Astrocyte of the cerebellum (primary cell): ENCODE measurements at places on chromosomes 11 and 22.

- DNase-seq, result no peak
Measured at GRCh38 chr11:19947537-19948114, 212.6 kb downstream of the DBX1 start.

DNA sequence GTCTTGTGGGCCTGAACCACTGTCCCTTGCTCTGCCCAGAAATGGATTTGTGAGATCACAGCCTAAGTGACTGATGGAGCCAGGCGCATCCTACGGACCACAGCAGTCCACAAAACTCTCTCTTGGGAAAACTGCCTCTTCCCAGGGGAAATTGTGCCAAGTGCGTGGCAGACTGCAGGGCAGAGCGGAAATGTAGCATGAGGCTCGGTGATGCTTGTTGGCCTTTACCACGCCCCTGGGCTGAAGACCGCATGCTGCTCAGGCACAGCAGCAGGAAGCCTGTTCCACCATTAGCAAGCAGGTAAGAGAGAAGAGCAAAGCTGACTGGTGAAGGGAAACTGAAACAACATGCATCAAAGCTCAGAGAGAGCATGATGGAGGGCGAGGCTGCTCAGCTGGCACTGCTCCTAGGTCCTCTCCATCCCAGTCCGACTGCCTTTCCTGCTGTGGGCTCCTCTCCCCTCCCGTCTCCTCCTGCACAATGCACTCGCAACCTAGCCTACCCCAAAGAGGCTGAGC, 26.5 kb upstream of the SCARF2 start:
- no peak for DNase-seq

DNA sequence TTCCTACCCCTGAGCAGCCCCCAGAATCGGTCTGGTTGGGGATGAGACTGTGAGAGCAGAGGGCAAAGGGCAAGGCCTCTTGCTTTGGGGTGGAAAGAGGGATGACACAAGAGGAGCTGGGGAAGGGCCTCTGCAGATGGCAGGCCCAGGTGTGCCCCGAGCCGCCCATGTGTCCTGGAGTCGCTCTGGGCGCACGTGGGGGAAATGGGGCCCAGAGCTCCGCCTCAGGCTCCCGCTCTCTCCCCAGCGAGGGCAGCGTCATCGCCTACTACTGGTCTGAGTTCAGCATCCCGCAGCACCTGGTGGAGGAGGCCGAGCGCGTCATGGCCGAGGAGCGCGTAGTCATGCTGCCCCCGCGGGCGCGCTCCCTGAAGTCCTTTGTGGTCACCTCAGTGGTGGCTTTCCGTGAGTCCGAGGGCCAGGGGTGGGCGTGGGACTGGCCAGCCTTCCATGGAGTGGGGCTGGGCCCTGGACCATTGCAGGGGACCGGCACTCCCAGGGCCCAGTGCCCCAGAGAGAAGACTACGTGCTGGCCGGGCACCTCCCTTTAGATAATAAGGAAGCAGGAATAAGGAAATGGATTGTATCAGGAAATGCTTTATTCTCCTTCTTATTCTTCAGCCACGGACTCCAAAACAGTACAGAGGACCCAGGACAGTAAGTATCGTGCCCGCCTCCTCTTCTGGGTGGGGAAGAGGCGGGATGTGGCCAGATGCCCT, 30.1 kb downstream of the ST14 start:
- DNase-seq, result no peak

GRCh38 chr11:23884341-23884740, 612.5 kb upstream of the LUZP2 start:
- DNase-seq, result no peak

DNA sequence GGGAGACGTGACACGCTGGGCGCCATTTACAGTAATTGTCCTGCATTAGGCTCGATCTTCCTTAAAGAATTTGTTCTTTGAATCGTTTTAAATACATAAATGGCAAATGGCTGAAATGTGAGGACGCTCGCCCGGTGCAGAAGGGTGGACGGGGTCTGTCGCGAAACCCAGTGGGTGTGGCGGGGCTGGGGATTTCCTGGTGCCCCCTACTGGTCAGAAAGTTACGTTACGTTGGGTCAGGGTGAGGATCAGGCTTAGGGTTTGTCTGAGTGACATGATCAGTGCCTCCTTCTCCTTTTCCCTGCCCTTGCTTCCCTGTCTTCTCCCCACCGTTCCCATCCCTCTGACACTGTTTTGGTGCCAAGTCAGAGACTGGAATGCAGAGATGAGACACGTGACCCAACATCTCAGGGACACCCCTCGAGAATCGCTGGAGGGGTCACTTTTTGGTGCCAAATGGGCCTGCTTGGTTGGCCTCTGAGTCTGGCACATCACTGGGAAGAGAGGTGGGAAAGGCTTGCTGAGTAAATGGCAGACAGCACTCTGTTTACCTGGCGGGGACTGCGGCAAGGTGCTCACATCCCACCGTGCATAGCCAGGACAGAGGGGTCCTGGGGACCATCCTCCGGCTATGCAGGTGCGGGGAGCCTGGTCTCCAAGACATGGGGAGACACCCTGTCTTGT, 1107.6 kb downstream of the BRD1 start:
- DNase-seq, result no peak

DNA sequence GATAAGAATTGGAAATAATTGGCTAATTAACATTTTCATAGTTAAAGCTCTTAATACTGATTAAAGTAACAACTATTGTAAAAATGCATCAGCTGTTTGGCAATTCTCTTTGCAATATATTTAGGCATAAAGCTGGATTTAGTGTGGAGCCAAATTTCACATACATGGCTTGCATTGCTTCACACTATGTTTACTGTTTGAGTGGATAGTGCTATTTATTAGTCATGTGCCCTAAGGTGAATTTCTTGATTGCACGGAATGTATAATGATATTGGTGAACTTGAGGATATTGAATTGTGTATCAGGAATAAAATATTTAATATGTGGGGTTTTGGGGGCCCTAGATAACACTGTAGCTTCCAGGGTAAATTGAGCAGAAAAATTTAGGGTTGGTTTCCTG, 100.9 kb downstream of the AASDHPPT start:
- DNase-seq, result no peak

- DNase-seq, result no peak
Measured at GRCh38 chr11:83477772-83478171, 191.6 kb upstream of the CCDC90B start.

DNA sequence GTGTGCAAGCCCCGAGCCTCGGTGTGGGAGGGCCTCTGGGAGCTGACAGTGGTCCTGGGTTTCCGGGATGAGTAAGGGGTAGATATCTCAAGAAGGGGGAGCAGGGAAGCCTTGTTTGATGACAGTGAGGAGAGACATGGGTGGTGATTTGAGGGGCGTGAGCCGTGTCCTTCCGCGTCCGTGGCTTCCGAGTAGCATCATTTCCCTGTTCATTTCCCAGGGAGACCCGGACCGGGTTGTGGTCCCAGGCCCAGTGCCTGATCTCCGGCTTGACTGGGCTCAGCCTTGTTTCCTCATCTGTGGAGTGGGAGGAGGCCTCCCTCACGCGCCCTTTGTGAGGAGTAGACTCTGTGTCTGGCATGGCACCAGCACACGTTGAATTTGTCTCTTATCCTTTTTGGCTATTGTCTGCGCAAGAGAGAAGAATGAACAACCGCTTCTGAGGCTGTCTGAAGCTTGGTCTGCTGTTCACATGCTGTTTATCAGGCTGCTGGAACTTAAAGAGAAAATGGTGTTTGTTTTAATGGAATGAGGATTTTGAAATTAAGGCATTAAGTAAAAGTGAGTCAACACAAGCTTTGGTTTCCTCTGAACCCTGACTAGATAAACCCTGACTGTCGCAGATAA, 348.5 kb downstream of the TBC1D22A start:
- DNase-seq, result no peak

DNA sequence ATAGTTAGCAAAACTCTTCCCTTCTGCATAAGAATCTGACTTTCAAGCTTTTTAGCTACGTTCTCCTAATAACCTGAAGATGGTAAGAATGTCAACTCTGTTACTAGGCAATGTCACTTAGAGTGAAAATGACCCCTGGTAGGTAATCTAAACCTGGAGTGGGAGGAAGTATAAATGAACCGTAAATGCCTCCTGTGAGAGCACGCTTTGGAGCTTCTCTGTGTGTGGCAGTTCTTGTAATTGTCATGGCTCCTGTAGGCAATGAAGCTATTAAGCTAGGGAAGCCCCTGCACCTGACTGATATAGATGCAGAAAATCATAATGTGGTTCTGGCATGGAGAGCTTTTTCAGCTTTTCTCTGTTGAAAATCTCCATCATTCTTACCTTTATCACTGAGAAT, 29.4 kb downstream of the CALCA start:
- no peak for DNase-seq

GRCh38 chr11:61150706-61151544, 10.3 kb downstream of the VPS37C start:
- DNase-seq, result no peak

- DNase-seq, result no peak
Measured at GRCh38 chr22:39266398-39267030, 21.7 kb upstream of the PDGFB start.

- DNase-seq, result no peak
Measured at GRCh38 chr11:108472681-108473080, 5.4 kb upstream of the C11orf65 start.

DNA sequence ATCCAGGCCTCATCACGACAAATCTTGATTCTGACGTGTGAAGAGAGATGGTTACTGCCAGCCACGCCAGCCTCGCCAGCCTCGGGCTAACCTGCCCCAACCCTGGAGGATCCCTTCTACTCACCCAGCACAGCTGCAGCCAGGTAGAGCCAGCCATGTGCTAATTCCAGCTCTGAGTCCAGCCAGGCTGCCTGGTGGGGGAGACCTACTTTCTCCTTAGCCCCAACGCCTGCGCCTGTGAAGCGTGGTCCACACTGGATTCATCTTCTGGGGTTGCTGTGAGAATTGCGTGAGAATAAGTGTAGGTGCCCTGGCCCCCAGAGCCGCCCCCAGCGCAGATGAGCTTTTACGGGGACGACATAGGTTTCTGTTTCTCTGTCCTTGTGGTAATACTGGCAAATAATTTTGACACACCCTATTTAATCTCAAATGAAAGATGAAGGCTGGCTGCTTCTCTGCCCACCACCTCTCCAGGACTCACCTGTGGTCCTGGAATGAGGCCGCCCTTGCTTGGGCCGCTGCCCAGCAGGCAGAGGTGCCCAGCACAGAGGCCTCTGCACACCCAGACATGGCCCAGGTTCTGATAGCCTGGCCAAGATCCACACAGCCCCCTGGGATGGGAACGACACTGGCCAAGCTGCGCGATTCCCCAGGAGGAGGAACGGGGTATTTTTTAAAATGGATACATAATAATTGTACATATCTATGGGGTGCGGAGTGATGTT, 528.4 kb downstream of the TBC1D22A start:
- no peak for DNase-seq

- no peak for DNase-seq
Measured at GRCh38 chr11:15145151-15145550, 30.4 kb downstream of the INSC start.

GRCh38 chr11:107669191-107669740, 42.6 kb downstream of the SLN start:
- DNase-seq, result peak; percentile 16

GRCh38 chr11:75954039-75954438, 139.0 kb downstream of the UVRAG start:
- DNase-seq, result no peak

DNA sequence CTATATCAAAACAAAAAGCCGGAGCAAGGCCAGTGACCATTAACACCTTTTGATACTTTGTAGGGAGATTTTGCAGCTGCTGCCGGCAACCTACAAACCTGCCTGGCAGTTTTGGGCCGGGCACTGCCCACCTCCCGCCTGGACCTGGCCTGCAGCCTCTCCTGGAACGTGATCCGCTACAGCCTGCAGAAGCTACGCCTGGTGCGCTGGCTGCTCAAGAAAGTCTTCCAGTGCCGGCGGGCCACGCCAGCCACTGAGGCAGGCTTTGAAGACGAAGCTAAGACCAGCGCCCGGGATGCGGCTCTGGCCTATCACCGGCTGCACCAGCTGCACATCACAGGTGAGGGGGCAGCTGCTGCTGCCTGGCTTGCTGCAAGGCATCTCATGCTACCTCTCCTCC, 34.2 kb downstream of the SHISA8 start:
- no peak for DNase-seq

GRCh38 chr11:17498058-17498457, 21.4 kb upstream of the ABCC8 start:
- DNase-seq, result no peak

- DNase-seq, result no peak
Measured at GRCh38 chr11:60931917-60932316, 7.7 kb downstream of the TMEM132A start.

- no peak for DNase-seq
Measured at GRCh38 chr11:75145972-75146519, 4.9 kb upstream of the SLCO2B1 start.

DNA sequence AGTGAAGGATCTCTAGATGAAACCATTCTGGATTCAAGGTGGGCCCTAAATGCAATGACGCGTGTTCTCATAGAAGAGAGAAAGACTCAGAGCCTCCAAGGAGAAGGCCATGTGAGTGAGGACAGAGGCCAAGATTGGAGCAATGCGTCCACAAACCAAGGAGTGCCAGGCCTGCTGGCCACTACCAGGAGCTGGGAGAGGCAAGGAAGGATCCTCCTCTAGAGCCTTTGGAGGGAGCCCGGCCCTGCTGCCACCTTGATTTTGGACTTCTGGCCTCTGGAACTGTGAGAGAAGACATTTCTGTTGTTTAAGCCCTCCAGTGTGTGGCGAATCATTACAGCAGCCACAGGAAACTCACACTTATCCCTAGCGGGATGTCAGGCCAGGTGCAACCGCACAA, 52.7 kb upstream of the SHANK2 start:
- DNase-seq, result no peak

DNA sequence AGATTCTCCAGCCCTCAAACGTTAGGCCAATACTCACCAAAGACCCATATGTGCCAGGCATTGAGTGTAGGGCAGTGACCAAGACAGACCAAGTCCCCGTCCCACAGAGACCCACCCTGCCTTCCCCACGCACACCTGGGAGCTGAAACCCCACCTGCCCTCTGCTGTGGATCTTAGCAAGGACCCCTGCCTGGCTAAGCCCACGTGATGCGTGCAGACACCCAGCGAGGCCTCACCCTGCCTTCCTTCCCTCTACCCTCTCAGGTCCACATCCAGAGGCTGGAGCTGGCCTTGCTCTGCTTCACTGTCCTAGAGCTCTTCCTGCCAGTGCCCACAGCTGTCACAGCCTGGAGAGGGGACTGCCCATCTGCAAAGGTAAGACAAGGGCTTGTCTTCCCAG, 10.2 kb downstream of the MS4A10 start:
- DNase-seq, result no peak

- peak; percentile 1 for DNase-seq
Measured at GRCh38 chr11:34682825-34683224, 61.9 kb downstream of the EHF start.
